ENCODE measurements at places on chromosomes 2 and 18.

- no peak for DNase-seq
Observed at GRCh38 chr2:42328148-42328833, 32.7 kb downstream of the COX7A2L start.

GRCh38 chr18:42289526-42289925 is 334.5 kb downstream of the PIK3C3 start:
- no peak for DNase-seq

GRCh38 chr18:78981394-78981831 is 1.8 kb downstream of the SALL3 start:
- DNase-seq: no peak

DNA sequence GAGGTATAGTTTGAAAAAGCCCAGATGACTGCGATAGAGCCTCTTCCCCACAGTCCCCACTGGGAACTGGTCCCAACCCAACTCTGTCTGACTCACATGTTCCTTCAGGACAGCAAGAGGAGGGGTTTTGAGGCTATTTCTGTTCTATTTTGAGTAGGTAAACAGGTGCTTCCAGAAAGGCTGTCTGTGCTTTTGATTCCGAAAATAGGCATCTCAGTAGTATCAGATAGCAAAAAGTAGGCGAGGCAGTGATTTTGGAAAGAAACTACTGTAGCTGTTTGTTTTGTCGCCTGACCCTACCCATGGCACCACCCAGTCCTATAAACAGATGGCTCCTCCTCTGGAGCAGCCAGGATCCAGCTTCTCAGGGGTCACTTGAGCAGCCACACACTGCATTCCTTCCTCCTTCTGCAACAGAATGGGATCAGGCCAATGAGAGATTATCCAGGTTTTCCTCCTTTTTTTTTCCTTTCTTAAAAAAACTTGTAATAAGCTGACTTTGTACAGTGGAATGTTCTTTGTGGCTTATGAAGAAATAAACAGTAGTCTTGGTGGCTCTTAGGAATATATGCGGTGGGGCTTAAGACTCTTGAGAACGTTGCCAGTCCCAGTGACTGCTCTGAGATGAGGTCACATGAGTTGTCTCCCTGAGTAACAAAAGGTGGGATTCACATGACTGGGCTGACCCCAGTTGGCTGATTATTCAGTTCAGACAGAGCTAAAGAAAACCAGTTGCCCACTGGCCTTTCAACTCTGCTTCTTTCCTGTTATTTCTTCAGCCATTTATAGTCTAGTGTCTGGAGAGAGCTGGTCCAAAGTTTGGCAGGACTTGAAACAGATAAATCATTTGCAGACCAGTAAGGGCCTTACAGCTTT is 98.6 kb downstream of the KCNS3 start:
- DNase-seq: no peak

- no peak for DNase-seq
Observed at GRCh38 chr18:36993068-36993467, 164.1 kb downstream of the KIAA1328 start.

Measured in activated naive CD4-positive, alpha-beta T cell treated with anti-CD3 and anti-CD28 coated beads, Interleukin-2, amount 50 U/mL, for 72 hours (primary cell).